DND-41 (cell line): ENCODE measurements at places on chromosomes 4 and X.

GRCh38 chr4:160523231-160523630 is 1420.4 kb downstream of the RAPGEF2 start:
- no peak for DNase-seq

DNA sequence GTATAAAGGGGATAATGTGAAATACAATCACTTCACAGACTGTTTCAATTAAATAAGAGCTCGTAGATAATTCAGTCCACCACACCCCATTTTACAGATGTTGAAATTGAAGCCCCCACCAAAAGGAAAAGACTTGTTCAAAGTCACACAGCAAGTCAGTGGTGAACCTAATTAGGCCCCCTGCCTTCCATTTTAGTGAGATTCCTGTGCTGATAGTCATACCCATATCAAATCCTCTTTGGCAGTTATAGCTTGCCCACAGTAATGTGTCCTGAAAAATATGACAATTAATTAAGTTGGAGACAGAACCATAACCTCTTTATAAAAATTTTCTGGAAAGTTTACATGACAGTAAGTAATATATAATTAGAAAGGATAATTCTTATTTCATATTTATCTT is 58.0 kb downstream of the AR start:
- DNase-seq, result no peak

- DNase-seq, result no peak
Measured at GRCh38 chr4:157372567-157372966, 152.0 kb downstream of the GRIA2 start.

GRCh38 chrX:39911278-39911897 is 186.4 kb downstream of the BCOR start:
- no peak for DNase-seq

- DNase-seq, result no peak
Measured at GRCh38 chrX:49082271-49082871, 2.7 kb upstream of the WDR45 start.

DNA sequence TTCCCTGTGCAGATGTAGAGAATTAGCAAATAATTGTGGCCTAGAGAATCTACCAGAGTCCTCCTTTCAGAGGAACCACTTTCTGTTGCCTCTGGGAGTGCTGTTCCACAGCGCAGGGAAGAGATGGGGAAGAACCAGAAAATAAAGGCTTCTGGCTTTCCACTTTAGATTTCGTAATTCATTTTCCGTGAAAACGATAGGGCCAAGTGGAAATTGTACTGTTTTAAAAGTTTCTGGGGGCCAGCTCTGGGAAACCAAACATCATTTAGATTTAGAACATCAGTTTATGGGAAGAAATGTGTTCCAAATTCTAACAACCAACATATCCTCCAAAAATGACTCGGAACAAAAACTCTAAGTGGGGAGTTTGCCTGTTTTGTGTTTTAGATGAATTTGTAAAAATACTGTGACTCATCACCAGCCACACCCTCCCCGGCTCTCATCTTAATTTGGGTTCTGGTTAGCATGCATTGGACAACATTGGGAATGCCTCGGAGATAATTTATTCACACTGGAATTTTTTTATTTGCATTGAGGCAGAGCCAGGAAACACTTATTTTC is 65.2 kb upstream of the LNX1 start:
- DNase-seq, result no peak

DNA sequence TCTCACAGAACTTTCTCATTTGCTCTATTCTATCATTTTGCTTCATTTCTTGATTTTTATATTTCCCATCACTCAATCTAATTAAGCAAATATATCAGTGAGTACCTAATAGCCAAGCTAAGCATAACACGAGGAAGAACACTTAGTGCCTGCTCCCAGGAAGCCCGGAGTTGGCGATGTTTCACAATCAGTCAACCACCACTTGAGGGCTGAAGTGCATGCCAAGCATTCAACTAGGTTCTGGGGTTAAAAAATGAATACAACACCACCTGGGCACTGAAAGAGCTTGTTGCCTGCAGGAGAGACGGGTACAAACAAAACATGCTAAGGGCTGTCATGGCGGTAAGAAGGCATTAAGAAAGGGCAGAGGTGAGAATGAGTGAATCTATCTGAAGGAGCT is 47.5 kb downstream of the UCHL1 start:
- no peak for DNase-seq

DNA sequence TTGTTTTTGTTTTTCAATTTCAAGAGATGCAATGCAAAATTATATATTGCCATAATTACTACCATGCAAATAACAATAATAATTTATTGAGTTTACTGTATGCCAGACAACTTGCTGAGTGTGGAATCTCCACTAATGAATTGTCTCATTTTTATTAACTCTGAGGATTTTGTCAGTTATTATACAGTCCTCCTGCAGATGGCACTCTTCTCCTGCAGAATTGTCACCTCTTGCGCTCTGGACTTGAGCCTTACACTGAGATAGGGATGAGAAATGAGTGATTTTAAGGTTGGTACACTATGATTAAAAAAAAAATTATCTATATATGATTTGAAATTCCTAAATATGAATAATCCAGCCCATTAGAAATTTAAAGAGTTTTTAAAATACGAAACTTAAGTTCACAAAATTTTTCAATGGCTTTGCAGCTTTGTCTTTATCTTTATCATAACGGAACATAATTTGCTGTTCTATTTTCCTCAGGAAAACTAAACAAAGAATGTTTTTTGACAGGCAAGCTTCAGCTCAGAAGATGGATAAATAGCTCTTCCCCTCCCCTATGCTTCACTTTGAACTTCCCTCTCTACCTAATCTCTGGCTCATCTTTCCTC is 12.7 kb upstream of the PAQR3 start:
- peak; percentile 49 for DNase-seq

DNA sequence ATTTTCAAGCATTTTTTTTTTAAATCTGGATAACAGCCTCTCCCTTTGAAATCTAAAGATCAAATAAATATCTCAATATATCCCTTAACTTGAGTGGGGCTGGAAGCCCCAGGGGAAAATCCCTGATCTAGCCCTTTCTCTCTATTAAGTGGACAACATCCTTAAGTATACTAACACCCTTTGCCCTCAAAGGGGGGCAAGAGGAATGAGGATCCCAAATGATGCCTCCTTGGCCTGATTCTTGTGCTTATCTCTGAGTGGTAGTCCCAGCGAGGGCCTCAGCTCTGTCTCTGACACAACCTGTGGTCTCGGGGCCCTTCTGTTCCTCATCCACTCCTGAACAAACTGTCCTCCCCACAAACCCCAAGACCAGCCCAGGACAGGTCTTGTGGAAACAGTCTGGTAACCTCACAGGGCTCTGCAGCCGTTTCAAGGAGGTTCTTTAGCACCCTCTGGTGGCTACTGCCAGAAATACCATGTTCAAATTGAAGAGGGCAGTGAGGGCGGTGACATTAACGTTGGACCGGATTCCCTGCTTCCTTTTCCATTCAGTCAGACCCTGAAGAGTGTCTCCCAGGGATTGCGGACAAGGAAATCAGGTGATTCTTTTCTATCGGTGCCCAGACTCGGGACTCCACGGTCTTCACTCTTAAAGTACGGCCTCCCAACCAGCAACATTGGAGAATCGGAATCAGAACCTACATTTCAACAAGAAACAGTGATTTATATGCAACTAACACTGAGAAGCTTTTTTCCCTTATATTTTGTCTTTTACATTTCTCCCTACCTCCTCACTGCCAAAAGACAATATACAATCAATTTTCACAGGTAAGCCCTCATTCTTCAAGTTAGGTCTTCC is 13.0 kb downstream of the CXCL13 start:
- peak; percentile 62 for DNase-seq

DNA sequence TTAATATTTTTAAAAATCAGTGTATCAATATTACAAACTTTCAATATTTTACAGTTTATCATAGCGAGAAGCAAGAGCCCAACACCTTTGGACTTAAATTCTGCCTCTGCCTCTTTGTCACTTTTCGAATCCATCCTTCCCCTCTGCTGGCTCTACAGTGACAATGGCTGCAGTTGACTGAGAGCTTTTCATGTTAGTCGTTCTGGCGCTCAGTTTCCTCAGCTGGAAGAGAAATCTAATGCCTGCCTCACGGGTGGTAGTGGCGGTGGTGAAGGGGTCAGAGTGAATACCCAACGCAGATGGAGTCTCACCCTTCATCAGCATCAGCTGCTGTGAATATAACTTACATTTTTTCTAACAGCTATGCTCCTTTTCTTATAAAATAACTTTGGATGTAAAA is 144.8 kb downstream of the NWD2 start:
- DNase-seq, result no peak

- DNase-seq, result no peak
Measured at GRCh38 chr4:18007625-18008024, 13.9 kb downstream of the LCORL start.

- no peak for DNase-seq
Measured at GRCh38 chr4:8517946-8518345, 62.2 kb upstream of the GPR78 start.

- DNase-seq, result no peak
Measured at GRCh38 chr4:145619639-145619996, 433 bp downstream of the MMAA start.

GRCh38 chr4:64882311-64883086 is 473.2 kb upstream of the TECRL start:
- DNase-seq, result peak; percentile 61

- no peak for DNase-seq
Measured at GRCh38 chr4:41866799-41867677, 68.2 kb upstream of the TMEM33 start.

DNA sequence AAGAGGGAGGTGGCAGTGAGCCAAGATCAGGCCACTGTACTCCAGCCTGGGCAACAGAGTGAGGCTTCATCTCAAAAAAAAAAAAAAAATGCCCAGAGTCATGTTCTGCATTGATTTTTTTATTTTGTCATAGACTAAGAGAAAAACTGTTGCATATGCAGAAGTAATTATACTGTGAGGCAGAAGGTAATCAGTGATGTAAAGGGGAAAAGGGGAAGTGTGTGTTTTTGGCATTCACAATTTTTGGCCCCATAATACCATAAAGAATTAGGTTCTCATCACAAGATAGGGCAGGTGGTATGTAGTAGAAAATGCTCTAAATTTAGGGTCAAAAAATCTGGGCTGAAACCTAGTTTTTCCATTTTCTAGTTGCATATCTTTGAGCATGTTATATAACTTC is 47.3 kb upstream of the GAB1 start:
- DNase-seq, result no peak

DNA sequence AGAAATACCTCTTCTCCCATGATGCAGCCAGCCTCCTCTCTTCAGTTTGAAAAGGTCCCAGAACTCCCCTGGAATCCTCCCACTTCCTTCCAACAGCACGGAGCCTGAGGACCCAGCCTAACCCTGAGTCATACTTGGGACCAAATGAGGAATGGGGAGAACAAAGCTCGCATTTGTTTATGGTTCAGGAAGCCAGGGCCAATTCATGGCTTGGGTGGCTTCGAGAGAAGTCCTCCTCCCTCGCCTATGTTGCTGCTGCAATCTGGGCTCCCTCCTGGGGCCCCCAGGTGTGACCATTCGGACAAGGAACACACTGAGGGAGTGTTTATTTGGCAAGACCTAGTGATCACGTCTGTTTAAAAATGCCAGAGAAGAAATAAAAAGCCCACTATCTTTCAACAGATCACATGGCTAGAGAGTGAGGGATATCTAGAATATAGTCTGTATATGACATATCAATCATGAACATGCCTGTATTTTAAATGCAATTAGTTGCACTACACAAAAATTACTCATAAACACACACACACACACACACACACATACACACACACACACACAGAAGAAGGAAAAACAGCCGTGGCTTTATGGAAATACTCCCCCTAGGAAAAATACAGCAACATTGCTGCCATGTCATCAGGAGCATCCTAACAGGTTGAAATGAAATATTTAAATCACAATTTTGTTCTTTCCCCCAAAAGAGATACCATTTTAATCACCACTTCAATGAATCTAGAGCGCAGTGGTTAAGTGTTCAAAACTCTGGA is 155.7 kb upstream of the MAP3K15 start:
- no peak for DNase-seq

DNA sequence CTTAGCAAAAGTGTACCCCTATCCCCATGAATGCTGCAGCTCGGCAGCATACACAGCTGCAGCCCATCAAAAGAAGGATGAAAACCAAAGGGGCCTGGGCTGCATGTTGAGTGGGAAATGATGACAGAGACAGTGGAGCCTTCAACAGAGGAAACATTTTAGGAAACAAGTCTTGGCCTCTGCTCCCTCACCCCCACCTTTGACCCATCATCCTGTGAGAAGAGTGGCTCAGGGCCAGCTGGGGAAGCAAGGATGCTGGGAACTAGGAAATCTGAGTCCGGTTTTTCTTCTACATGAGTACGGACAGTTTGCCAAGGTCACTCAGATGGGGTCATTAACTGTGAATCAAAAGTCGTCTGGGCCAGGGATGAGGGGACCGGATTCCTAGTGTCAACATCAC is 37.2 kb downstream of the IDS start:
- DNase-seq, result no peak

DNA sequence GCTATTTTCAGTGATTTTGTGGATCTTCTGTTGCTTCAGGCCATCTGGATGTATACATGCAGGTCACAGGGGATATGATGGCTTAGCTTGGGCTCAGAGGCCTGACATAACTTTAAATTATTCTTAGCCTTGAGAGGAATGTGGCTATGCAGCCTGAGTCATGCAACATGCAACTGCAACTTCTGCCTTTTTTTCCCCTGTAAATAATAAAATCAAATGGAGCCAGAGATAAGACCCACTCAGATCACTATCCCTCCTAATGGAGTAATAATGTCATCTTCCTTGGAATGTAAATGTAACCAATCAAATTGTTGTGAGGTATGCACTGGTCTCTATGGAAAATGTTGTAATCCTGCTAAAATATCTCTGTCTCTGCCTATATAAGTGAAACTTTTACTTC is 54.9 kb downstream of the MAGEB17 start:
- no peak for DNase-seq

GRCh38 chrX:30906726-30907125 is 17.7 kb upstream of the TAB3 start:
- DNase-seq, result no peak

DNA sequence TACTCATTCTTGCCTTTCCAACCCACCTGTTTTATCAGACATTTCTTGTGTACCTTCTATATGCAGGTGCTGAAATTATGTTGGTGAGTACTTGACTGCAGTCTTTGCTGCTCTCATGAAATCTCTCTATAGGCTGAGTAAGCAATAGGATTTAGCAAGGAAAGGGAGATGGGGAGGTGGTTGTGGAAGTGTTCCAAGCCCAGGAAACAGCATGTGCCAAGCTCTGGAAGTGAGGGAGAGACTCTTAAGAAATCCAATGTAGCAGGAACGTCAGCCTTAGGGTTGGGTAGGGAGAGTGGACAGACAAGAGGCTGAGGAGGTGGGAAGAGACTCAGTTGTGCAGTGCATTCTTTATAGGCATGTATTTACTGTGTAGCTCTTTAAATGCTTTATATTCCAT is 5.6 kb downstream of the SEPTIN11 start:
- DNase-seq, result no peak

GRCh38 chr4:21097865-21098264 is 397.6 kb downstream of the PACRGL start:
- no peak for DNase-seq

DNA sequence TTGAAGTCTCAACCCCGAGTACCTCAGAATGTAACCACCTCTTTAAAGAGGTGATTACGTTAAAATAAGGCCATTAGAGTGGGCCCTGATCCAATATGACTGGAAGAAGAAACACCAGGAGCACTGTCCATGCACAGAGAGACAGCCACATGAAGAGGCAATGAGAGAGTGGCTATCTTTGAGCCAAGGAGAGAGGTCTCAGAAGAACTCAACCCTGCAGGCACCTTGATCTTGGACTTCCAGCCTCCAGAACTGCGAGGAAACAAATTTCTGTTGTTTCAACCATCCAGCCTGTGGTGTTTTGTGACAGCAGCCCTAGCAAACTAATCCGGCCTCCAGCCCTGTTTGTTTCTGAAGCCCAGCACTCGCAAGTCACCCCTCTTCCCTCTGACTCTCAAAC is 46.3 kb upstream of the ADGRG2 start:
- no peak for DNase-seq
